ENCODE measurements at places on chromosomes 3 and 15.

DNA sequence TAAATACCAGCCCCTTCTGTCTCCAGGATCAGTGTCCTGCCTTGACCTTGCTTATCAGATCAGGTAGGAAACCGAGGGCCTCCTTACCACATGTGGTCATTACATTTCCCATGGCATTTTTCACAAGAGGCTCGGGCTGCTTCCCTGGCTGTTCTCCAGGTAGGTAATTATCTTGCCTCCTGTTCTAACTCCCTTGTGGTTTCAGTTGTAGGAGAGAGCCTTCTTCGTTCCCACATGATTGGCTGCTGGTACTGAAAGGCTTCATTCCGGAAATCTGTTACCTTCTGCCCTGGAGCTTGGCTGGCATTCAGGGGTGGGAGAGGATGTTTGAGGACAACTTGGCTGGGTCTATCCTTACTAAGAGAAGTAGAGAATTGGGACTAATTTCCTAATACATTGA lies 46.8 kb upstream of the RORA start:
- no peak for DNase-seq

DNA sequence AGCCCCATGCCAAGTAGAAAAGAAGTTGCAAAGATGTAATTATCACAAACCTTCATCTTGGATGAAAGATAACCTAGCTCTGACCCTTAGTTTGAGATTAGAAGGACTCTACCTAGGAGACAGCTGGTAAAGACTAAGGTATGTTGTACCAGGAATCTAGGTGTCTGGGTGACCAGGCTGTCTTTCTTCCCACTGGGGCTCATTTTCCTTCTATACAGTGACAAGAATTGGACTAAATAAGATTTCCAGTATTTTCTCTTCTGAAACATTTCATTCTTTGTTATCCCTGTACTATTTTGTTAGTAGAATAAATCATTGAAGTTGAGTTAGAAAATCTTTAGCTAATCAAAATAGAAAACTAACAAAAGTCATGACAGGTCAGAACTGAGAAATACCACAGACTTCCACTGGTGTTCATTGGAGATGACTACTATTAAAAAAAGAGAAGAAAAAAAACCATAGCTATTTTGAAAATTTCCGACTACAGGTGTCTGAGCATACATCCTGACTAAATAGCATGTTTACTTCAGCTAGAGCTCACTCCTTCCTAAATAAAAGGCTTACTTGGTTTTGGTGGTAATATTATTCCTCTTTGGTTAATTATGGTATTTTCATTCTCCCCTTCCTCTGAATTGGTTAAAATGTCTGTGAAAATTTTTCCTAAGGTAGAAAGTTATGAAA lies 10.1 kb downstream of the TGFBR2 start:
- DNase-seq, result no peak

- no peak for DNase-seq
Measured at GRCh38 chr3:197023241-197023997, 6.2 kb downstream of the MELTF start.

DNA sequence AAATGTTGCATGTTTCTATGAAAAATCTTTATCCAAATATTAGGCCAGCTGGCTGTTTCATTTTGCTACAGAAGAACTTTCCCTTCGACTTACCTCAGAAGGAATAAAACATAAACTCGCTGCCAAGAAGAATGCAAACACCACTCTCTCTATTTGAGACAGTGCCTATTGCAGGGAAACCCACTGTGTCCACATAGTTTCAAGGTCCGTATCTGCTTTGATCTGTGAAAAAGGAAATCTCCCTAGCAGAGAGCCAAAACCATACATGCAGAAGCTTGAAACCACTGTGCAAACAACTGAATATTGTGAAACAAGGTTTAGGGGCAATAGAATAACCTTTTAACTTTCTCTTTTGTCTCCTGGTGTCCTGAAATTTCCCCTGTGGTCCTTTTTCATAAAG lies 35.0 kb upstream of the CAPN7 start:
- DNase-seq, result no peak

- peak; percentile 64 for DNase-seq
Measured at GRCh38 chr3:176814285-176814684, 383.0 kb downstream of the TBL1XR1 start.

GRCh38 chr3:42906848-42907183 lies 874 bp downstream of the ZNF662 start:
- DNase-seq, result no peak

DNA sequence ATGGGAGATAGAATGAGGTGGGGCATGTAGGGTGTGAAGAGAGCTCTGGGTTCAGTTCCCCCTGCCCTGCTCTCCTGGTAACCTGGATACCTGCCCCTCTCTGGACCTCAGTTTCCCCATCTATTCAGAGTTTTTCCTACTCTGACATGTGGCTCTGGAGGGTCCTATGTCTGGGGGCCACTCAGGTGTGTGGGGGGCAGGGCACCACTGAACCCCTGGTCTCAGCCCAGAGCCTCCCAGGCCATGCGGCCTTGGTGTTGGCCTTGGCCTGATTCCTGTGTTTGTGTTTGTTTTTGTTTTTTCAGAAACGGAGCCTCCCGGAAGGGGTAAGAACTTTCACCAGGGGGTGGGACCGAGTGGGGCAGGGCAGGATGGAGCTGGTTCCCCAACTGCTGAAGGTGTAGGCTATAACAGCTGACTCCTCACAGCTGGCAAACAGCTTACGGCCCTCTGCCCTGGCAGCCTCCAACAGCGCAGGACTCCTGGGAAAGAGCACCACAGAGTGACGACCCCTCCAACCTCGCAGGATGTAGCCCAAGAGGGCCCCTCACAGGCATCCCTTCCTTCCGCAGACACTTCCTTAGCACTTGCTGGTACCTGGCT lies 803 bp downstream of the ITIH3 start:
- DNase-seq, result no peak

- DNase-seq, result no peak
Measured at GRCh38 chr15:64013179-64014062, 32.9 kb downstream of the DAPK2 start.

GRCh38 chr3:16335772-16336645 lies 71.0 kb downstream of the OXNAD1 start:
- no peak for DNase-seq

DNA sequence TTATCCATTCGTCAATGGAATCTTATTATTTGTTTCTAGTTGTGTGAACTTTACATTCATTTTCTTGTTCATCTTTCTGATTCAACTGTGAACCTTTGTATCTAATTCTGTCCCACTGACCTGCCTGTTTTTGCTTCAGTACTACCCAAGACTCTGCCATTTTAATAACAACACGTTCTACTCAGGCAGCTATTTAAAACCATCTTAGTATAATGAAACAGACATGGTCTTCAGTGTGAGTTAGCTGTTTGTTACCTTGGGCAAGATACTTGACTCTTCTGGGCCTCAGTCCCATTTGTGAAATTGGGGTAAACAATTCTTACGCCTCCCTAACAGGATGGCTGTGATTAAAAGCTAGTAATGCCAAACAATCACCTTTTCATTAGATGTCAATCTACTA lies 1.6 kb downstream of the BTBD1 start:
- no peak for DNase-seq

GRCh38 chr3:66386925-66387650 lies 113.7 kb downstream of the LRIG1 start:
- no peak for DNase-seq

Data from iPS DF 19.7 (cell line).